ENCODE measurements at places on chromosomes 2 and 18. TPM values are rescaled to one million over a fixed set of nuclear protein-coding genes. Genes with fewer than 3 reads are reported as not detected.

PREB gene
- 26.4 TPM for total RNA-seq

SLC14A1 gene
- 3.2 TPM for total RNA-seq

SS18 gene
- 77.3 TPM for total RNA-seq

GRCh38 chr2:215038421-215038820 lies 100.0 kb downstream of the ABCA12 start:
- H3K4me3 ChIP-seq = no peak overlapping the region
- H3K27me3 ChIP-seq = no peaks in the 10 kb centered on the region
- H3K4me1 ChIP-seq = no peaks in the 10 kb centered on the region
- H3K27ac ChIP-seq = no peak overlapping the region

DNA sequence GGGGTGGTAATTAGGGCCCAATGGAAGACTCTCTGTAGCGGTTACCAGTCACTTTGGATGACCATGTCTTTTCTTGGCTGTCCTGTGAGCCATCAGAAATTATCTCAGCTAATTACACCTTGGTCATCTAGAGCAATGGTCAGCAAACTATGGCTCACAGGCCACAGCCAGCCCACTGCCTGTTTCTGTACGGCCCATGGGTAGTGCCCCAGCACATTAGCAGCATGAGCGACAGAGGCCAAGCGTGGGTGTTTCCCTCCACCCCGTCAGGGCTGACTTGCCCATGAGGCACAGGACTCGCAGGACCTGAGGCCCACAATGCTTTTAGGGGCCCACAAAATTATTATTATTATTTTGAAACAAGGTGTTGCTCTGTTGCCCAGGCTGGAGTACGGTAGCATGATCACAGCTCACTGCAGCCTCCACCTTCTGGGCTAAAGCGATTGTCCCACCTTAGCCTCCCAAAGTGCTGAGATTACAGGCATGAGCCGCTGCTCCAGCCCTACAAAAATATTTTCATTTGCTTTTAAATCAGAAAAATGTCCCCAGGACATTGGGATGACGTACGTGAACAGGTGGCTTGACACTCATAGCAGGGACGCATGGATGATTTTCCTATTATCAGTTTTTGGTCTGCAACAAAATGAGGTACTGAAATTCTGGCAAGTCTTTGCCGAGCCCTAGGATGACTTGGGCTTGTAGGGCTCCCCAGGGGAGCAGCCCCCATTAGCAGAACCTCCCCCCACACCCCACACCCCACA lies 29.3 kb upstream of the CEP68 start:
- H3K27me3 ChIP-seq = no peaks in the 10 kb centered on the region
- H3K4me3 ChIP-seq = no peak overlapping the region

Measured in naive thymus-derived CD4-positive, alpha-beta T cell (primary cell).